ENCODE measurements at places on chromosomes 2 and 18.
A peak's percentile ranks its signal among the peaks of the same experiment; 100 is the strongest.

DNA sequence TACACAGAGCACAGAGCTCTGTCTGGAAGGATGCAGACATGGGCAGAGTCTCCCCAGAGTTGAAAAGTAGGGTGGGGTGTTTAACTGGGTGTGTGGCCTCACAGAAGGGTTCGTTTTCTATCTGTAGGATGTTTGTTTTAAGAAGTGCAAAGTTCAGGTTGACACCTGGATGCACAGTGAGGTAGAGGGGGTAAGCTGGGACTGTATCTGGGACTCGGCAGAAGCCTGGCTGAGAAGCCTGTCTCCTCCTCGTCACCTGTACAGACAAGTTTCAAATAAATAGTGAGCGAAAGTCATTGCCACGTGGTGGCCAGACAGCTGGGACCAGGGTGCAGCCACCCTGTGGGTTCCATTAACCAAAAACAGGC lies 145.9 kb downstream of the KLHL29 start:
- DNase-seq: no peak

GRCh38 chr18:40653682-40654081 lies 1301.4 kb upstream of the PIK3C3 start:
- DNase-seq: no peak

DNA sequence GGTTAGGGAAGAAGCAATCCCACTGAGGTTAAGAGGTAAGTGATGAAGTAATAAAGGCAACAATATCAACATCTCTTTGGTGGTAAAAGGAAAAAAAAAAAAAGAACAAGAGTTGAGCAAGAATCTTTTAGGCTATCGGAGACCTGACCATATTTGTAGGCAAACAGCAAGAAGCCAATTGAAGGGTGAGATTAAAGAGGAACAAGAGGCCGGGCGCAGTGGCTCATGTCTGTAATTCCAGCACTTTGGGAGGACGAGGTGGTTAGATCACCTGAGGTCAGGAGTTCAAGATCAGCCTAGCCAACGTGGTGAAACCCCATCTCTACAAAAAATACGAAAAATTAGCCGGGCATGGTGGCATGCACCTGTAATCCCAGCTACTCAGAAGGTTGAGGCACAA lies 11.3 kb downstream of the VPS54 start:
- no peak for DNase-seq

DNA sequence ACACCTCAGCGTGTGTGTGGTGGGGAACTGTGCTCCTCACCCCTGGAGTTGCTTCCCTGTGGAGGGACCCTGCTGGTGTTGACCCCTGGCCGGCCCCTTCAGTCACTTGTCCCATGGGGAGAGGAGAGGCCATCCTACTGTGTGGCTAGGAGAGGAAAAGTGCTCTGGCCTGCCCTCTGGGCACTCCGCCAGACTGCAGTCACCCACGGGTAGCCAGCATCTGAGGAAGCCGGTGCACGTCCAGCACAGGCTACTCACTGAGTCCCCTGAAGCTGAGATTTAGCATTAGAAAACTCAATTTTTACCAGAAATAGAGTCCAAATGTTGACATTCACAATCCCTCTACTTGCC lies 211.5 kb upstream of the RAB6C start:
- no peak for DNase-seq

- peak; percentile 91 for DNase-seq
Observed at GRCh38 chr2:14700753-14701152, 68.2 kb downstream of the LRATD1 start.

All from fibroblast of mammary gland (primary cell).